ENCODE measurements at places on chromosomes 2 and 18.
A peak's percentile ranks its signal among the peaks of the same experiment; 100 is the strongest.

GRCh38 chr2:41853427-41854191 lies 194.2 kb upstream of the PKDCC start:
- DNase-seq, result peak; percentile 53

DNA sequence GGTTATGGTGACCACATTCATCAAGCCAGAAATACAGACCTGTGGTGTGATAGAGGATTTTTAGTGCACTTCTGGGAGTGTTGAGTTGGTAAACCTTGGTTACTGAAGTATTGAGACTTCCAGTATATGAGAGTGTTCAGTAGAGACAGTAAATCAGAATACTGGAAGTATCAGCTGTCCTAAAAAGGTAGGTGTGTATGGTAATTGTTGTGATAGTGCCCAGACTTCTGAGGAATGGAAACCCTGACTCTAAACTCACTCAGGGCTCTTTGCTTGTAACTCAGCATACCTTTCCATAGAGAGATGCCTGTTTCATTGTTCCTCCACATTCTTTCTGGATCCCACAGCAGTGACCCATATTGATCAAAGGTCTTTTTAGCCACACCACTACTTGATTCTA lies 217.1 kb downstream of the SETBP1 start:
- DNase-seq, result no peak

DNA sequence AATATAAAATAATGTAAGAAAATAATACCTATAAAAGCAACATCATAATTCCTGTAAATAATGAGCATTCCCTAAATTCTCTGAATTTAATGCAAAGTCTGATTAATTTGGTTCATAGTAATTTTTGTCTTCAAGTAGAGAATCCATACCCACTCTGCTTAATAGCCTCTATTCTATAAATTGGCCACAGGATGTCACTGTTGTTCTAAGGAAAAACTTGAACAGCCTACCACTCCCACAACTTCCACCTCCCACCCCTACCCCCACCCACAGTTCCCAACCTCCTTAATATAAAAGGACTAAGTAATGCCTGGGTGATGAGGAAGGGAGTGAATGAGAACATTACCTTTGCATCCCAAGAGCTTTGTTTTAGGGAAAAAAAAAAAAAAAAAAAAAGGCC lies 27.2 kb upstream of the BBS5 start:
- DNase-seq, result peak; percentile 41

- DNase-seq, result no peak
Observed at GRCh38 chr2:36354811-36355150, 797 bp upstream of the CRIM1 start.

- DNase-seq, result no peak
Observed at GRCh38 chr2:209817844-209818271, 46.2 kb downstream of the UNC80 start.

GRCh38 chr18:47571957-47572356 lies 320.5 kb upstream of the SKOR2 start:
- DNase-seq, result no peak

- peak; percentile 85 for DNase-seq
Observed at GRCh38 chr2:135055182-135055786, 3.2 kb downstream of the RAB3GAP1 start.

- DNase-seq, result no peak
Observed at GRCh38 chr2:230447455-230448451, 31.8 kb downstream of the SP100 start.

DNA sequence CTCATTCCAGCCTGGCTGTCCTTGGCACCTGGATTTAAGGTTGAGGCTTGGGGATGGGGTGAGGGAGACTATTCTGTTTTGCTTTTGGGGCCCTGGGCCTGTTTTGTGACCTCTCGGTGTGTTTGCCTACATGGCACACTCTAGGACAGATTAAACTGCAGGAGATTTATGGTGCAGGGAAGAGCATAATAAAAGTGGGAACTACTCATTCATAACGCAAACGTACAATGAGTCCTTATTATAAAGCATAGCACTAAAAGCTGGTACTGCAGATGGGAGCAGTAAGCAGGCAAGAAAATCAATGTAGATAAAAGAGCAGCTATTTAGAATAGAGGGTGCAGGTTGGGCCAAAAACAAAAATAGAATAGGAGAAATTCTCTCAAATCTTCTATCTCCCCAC lies 238.4 kb downstream of the ACTR3 start:
- no peak for DNase-seq

- no peak for DNase-seq
Observed at GRCh38 chr2:240992572-240993291, 5.7 kb upstream of the SNED1 start.

GRCh38 chr2:85439025-85439472 lies 20.5 kb downstream of the SH2D6 start:
- DNase-seq, result no peak

DNA sequence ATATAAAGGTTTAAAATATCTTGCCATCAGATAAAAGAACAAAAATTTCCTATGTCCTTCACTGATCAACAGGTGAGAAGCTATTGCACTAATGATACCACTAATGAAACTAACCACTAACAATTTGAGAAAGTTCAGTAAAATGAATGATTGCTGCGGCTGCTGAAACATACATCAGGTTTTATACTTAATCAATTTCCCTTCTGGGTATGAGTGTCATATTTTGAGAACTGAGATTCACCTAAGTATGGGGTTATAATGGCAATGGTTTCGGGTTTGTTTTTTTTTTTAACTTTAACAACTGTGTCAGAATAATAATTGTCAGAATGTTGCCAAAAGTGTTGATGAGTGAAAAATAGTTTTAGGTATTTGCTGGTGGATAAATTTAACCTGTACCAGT lies 151.3 kb upstream of the SLC39A10 start:
- DNase-seq, result no peak

- DNase-seq, result no peak
Observed at GRCh38 chr2:240295256-240296103, 140.0 kb upstream of the GPC1 start.

DNA sequence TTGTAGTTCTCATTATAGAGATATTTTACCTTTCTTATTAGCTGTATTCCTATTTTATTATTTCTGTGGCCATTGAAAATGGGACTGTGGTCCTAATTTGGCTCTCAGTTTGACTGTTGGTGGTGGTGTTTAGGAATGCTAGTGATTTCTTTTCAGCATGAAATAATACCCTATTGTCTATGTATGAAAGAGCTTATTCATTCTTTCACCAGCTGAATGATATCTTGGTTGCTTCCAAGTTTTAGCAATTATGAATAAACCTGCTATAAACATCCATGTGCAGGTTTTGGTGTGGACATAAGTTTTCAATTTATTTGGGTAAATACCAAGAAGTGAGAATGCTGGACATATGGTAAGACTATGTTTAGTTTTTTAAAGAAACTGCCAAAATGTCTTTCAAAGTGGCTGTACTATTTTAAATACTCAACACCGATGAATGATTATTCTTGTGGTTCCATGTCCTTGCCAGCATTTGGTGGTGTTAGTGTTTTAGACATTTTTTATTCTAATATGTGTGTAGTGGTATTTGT lies 501.6 kb upstream of the GYPC start:
- DNase-seq, result no peak

GRCh38 chr2:145547620-145548019 lies 1027.7 kb upstream of the ZEB2 start:
- DNase-seq, result no peak

DNA sequence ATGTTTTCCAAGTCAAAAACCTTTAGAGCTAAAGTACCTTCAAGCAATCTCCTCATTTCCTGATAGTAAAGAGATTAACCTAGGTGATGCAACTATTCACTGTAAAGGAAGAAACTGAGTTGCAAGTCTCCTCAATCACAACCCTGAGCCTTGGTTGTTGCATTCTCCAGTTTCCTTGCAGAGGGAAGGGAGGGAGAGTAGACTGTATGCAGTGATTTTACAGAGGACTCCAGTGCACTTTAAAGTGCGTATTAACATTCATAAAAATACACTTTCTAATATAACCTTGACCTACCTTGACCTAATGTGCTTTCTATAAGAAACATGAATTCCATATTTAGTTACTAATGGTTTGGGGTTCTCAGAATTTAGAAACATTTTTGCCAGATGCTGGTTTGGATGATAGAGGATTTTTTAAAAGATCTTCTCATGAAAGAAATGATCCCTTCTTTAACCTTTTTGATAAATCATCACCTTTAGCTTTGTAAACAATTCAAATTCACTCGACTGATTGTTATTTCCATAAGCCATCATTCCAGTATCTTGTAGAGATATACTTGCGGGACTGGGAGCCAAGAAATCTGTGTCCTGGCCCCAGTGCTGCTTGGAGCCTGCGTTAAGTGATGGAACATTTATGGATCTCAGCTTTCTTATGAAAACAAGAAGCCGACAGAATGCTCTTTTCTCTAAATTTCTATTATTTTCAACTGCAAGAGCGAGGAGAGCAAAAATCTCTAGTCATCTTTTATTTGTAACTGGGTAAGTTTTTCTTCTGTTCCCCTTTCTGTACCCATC lies 228.3 kb downstream of the ZNF521 start:
- no peak for DNase-seq

DNA sequence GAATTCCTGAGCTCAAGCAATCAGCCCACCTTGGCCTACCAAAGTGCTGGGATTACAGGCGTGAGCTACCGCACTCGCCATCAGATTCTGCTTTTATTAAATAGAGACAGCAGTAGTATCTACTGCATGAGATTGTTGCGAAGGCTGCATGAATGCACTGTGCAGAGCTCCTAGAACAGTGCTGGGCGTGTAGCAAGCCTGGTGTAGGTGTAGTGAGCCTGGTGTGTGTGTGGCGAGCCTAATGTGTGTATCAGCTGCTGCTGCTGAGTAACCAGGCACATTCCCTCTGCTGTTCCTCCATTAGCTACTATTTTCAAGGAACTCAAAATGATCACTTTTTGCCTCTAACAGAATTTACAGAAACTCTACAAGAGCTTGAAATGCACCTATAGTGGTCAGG lies 57.6 kb downstream of the PTPRM start:
- no peak for DNase-seq

DNA sequence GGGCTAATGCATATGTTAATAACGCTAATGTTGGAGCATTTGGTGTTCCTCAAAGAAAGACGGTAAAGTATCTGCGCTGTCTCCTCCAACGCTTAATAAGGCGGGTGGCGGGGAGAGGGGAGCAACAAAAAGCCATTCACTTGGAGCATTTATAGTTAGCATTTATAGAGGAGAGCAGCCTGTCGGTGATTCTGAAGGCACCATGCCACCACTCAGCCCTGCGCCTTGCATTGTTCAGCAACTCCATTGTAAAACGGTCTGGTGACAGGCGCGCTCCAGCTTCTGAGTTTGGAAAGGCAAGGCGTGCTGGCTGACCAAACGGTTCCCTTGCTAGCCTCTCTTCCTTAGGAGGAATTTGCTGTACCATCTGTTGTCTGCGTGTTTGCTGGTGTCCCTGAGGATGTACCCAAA lies 83.9 kb downstream of the LYPD1 start:
- no peak for DNase-seq

DNA sequence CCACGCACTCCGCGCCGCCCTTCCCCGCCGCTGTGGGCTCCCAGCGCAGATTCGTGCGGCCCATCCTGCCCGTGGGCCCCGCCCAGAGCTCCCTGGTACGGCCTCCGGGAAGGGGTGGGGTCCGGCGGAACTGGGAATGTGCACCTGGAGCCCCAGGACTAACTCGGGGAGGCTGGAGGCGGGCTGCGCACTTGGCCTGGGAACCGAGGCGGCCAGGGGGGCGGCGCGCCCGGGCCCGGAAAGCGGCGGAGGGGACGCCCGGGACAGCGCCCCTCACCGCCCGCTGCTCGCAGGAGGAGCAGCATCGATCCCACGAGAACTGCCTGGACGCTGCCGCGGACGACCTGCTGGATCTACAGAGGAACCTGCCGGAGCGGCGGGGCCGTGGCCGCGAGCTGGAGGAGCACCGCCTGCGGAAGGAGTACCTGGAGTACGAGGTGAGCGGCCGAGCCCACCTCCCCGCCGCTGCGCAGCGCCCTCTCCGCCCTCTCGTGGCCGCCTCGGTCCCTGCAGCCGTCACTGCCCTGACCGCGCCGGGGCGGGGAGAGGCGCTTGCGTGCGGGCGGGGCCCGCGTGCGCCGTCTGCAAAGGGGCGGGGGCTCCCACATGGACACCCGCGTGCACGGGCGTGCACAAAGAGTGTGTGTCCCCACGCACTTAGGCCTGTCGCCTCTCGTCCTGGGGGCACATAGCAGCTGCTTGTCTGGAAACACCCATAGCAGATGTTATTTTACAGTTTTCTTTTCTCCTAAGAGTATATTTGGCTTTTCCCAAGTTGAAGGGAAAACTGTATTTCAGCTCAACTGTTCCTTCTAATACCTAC lies 25.2 kb downstream of the PSD4 start:
- DNase-seq, result peak; percentile 66

DNA sequence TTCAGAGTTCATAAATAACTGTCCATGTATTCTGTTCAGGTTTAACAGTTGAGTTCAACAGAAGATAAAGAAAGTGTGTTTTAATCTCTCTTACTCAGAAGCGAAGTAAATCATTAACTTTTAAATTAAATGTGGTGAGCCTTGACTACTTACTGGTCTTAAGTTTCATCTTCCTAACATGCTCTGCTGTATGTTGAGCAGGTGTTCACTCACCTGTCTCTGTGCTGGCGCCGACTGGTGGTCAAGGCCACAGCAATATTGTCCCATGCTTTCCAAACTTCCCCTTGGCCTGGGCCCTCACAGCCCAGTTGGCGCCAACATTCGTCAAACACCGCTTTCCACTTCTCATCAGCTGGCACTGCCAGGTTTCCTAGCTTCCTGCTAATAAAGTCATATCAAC lies 17.0 kb upstream of the MPP4 start:
- DNase-seq, result no peak
